DMS 273 treated with DMSO at 0.1 percent for 48 hours (cell line): ENCODE measurements at places on chromosomes 7 and 10.

DNA sequence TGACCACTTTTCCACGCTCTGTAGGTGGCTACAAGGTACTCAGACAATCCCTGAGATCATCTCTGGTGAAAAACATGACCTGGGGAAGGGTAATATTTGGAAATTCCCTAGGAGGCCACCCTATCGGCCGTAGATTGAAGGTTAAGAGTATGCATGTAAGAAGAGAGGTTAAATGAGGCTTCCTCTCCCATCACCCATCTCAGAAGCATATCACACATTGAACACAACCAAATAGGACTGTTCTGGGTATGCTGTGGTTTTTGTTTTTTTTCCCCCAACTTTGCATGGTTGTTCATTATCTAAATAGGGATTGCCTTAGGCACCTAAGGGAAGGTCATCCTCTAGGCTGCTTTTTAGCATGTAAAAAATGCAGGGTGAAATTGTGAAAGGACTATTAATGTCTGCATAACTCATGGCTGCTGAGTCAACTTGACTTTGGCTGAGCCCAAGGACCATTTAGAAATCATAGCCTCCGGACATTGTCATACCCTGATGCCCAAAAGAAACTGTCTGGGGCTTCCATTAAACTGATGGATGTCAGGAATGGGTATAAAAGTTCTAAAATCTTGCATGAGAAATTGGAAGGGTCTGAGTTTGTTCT, 24.7 kb upstream of the ST8SIA6 start:
- no peak for DNase-seq

DNA sequence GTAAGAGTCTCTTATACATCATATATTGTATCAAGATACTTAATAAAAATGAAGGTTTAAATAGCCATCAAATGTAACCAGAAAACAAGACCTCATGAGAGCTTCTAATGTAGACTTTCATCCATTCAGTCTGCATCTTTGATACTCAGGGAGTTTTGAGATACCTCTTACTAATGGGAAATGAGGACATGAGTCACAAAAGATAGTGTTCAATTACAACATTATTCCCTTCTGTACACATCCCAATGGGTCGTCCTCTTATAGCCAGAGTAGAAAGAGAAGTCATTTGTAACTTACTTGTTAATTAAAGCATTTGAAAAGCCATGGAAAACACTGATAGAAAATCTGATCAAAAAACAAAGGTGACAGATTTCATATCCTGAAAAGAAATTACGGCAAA, 19.4 kb downstream of the SHTN1 start:
- no peak for DNase-seq

DNA sequence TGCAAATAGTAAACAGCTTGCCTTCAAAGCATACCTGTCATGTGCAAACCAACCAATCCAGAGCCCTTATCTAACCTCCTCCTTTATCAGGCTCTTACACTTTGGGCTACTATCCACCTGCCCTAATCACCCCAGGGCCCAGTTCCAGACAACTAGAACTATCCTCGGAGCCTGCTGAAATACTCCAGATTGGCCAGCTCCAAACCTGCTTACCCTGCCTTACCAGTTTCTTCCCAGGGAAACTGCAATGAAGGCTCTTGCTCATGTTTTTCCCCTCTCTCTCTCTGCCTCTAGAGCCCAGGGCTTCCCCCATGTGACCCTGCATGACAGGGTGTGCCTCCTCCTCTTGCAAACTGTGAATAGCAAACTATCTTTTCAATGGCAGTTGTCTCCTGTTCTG, 81.4 kb upstream of the CAPZA2 start:
- no peak for DNase-seq

DNA sequence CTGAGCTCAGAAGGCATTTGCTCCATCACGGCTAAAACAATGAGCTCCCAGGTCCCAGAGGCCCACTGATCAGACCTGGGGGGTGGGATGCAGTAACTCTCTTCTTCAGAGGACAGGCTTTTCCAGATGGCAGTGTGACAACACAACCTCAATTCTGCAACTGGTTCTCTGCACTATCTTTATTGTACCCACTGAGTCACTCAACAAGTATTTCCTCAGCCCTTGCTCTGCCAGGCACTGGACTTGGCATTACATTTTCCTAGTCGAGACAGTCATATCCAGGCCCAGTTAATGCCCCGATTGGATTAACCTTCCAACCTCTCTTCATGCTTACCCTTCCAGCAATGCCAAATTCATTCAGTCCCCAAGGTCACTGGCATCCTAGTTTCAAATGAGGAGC, 72.6 kb downstream of the JAZF1 start:
- no peak for DNase-seq
